ENCODE measurements at places on chromosomes 1 and 21.

GRCh38 chr1:107941531-107941930 is 23.4 kb downstream of the VAV3 start:
- no peak for DNase-seq

DNA sequence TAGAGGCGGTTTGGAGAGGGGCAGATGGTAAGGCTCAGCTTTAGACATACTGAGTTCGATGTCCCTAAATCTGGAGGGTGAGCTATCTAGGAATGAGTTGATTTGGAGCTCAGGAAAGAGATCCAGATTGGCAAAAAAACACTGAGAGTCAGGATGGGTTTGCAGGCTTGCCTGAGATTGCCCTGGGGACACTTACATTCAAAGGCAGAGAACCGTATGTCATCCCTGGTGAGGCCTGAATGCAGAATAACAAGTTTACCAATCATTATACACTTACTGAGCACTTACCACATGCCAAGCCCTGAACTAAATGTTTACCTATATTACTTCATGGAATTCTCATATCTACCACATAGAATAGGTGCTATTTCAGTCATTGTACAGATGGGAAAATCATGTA is 27.5 kb downstream of the TFAP2E start:
- no peak for DNase-seq

- DNase-seq = peak; percentile 23
Observed at GRCh38 chr1:25917996-25918395, 11.8 kb upstream of the STMN1 start.

DNA sequence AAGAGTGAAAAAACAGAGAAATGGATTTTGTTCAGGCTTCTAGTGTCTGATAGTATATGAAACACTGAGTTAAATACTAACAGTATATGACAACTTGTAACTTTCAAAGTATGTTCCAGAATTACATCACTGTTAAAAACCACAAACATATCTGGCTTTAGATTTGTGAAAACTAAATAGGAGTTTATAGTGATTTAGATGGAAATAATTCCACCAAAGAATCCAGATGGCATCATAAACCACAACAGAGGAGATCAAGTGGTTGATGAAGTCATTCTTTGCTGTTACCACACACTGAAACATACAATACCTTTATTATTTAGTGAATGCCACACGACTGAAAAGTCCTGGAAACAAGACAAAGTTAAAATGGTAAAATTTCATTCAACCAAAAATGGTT is 37.2 kb downstream of the ALG14 start:
- no peak for DNase-seq

DNA sequence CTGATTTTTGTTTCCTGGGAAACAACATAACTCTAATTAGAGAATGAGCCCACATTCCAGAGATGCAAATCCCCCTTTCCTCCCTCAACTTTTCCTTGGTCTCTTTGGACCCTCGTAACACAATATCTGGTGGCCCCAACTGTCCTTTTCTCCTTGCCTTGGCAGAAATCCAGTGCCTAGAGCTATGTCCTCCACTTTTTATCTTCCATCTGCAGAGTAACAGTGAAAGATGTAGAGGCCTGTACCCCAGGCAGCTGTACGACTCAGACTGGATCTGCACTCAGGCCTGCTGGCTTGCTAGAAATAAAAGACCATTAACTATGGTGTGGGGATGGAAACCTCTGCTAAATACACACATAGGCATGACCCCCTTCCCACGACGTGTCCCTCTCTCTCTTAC is 72.0 kb downstream of the WARS2 start:
- DNase-seq = no peak

DNA sequence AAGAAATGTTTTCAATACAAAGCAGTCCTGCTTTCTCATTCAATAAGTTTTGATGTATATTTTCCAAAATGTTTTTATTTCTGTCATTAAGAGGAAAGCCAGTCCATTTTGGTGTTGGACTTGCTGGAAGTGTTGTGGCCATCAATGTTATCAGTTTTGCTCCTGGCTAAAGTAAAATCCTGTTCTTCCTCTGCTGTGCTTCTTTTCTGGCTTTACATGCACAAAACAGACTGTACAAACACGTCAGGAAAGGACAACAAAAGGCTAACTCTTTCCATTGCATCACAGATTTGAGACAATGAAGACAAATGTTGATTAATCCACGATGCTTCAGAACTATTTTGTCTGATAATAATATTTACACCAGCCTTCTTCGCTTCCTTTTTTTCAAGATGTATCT is 735.4 kb downstream of the LTN1 start:
- DNase-seq = no peak

DNA sequence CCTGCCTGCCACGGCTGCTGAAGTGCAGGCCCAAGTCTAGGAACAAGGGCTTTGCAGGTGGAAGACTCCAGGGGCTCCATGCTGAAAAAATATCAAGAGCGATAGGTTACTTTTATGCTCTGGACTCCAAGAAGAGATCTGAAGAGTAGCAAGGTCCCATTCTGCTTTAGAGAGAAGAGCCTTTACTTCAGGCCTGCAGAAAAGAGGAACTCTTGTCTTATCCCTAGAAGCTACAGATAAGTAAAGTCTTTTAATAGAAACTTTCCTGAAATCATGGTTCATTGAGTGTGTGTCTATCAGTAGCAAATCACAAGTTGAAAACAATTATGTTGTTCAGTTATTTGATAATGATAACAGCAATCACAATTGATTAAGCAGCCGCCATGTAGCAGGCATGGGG is 113.3 kb downstream of the TNR start:
- DNase-seq = no peak

DNA sequence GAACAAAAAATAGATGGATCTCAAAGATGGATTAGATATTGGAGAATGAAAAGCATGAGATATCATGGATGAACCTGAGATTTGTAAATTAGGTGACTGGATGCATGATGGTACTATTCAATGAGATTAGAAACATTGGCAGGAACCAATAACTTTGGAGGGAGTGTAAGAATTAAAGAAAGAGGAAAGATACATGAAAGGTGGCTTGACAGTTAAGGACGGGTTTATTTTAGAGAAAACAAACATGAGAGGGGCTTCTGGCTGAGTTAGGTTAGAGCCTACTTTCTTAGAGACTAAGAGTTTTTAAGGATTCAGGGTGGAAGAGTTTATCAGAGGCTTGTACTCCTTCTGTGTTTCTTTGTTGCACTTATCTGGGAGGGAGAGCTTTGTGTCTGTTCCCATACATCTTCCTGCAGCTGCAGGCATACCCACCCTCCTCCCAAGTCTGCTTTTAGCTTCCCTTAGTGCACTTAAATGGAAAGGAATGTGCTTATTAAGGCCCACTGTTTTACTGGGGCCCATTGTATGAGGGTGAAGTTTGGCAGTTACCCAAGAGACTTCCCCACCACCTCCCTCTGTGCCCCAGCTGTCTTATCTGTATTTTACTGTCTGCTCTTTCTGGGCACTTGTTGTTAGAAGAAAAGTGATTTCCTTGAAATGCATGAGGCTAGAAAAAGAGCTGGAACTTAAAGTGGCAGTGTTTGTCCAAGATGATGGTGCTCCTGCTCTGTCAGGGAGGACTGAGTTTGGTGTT is 26.1 kb upstream of the CR2 start:
- no peak for DNase-seq

DNA sequence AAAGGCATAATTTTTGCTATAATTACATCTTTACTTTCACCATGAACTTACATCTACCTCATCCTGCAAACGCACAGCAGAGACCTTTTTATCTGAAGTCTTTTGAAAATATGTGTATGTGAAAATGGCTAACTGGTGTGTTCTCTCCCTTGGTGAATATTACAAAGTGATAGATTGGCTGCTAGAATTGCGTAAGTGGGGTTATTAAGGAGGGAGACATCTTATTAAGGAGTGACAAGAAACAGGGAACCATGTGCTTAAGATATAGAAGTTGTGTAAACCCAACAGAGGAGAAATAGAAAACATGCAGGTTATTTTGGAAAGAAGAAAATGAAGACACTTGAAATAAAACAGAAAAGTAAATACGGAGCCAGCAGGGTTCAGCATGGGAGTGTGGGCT is 7.8 kb downstream of the KCNJ15 start:
- DNase-seq = no peak

- no peak for DNase-seq
Observed at GRCh38 chr1:167528057-167528728, 9.9 kb upstream of the CD247 start.

DNA sequence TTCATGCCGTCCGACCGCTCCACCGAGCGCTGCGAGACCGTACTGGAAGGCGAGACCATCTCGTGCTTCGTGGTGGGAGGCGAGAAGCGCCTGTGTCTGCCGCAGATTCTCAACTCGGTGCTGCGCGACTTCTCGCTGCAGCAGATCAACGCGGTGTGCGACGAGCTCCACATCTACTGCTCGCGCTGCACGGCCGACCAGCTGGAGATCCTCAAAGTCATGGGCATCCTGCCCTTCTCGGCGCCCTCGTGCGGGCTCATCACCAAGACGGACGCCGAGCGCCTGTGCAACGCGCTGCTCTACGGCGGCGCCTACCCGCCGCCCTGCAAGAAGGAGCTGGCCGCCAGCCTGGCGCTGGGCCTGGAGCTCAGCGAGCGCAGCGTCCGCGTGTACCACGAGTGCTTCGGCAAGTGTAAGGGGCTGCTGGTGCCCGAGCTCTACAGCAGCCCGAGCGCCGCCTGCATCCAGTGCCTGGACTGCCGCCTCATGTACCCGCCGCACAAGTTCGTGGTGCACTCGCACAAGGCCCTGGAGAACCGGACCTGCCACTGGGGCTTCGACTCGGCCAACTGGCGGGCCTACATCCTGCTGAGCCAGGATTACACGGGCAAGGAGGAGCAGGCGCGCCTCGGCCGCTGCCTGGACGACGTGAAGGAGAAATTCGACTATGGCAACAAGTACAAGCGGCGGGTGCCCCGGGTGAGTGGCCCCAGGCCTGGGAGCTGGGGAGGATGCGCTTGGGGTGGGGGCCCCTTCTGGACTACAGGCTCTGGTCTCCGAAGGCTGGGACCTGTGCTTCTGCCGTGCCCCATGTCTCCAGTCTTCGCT is 1.1 kb downstream of the SKI start:
- peak; percentile 72 for DNase-seq

GRCh38 chr1:78855258-78855657 is 151.3 kb downstream of the ADGRL4 start:
- no peak for DNase-seq

DNA sequence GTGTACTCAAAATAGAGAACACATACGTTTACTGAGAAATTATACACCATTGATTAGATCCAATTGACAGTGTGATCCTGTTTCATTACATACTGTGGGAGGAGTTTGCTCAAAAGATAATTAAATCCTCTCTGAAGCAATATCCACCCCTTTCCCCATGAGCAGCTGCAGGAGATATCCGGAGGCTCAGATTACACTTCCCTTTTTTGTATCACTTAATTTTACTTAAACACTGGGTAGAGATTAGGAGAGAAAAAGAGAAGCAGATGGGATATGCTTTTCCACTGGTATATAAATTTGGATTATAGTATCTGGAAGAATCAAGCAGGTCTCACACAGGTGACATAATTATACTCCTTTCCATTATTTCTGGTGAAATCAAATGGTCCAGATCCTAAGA is 333.3 kb upstream of the ZRANB2 start:
- no peak for DNase-seq

Measured in activated CD4-positive, alpha-beta memory T cell treated with anti-CD3 and anti-CD28 coated beads for 36 hours (primary cell).